ENCODE measurements at places on chromosomes 7 and 10.
A peak's percentile ranks its signal among the peaks of the same experiment; 100 is the strongest.

GRCh38 chr10:4121502-4122380, 336.7 kb upstream of the KLF6 start:
- DNase-seq = no peak

- DNase-seq = no peak
Measured at GRCh38 chr7:106773228-106773627, 91.9 kb upstream of the PIK3CG start.

GRCh38 chr10:103719036-103719435, 136.3 kb downstream of the SH3PXD2A start:
- no peak for DNase-seq

GRCh38 chr7:68122801-68123200, 1126.2 kb downstream of the TYW1 start:
- no peak for DNase-seq

GRCh38 chr7:140081774-140082425, 19.1 kb upstream of the PARP12 start:
- DNase-seq = no peak

DNA sequence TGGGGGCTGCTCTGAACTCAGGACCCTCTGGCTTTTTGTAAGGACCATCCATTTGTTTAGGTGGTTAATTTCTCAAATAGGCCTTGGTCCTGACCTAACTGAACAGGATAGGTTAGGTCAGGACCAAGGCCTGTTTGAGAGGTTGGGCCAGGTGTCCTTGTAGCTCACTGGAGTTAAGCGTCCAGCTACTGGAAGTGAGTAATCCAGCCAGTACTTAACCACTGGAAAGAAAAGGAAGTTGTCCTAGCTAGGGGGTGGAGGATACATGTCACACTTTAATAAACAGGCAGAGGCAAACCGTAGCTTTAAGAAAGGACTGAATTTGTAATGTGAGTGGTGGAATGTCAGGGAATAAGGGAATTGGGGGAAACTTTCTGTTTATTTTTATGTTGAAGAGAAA, 96.0 kb downstream of the GPR85 start:
- DNase-seq = no peak

- no peak for DNase-seq
Measured at GRCh38 chr7:65457705-65458104, 84.0 kb downstream of the ZNF92 start.

- peak; percentile 45 for DNase-seq
Measured at GRCh38 chr7:156892081-156892800, 742 bp downstream of the LMBR1 start.

GRCh38 chr7:104921596-104921995, 92.4 kb upstream of the KMT2E start:
- DNase-seq = no peak

DNA sequence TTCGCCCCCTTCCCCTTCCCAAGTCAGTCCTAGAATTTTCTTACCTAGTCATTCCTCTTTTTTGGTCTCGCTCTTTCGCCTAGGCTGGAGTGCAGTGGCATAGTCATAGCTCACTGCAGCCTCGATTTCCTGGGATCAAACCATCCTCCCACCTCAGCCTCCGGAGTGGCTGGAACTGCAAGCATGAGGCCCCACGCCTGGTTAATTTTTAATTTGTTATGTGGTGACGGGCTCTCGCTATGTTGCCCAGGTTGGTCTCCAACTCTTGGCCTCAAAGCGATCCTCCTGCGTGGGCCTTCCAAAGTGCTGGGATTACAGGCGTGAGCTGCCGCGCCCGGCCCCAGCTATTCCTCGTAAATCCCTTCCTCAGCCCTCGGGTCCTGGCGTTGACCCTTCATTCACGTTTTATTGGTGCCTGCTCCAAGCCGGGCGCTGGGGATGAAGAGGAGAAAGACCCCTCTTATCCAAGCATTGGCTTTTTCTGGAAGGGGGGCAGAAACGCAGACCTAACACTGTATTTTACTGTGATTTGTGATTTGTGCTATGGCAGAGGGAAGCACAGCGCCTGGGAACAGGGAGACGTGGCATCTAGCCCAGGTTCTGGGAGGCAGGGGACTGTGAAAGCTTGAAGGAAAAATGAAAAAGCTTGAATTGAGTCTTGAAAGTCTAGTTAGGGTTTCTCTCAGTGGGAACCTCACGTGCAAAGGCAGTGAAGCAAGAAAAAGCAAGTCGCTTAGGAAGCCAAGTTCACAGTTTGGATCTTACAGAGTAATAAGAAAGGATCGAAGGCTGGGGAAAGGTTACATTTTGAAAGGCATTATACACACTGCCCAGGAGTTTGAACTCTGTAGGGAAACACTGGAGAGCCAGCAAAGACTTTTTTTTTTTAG, 516 bp downstream of the ZNHIT1 start:
- DNase-seq = no peak

GRCh38 chr10:131546086-131546810, 234.7 kb upstream of the TCERG1L start:
- no peak for DNase-seq

All from stimulated activated CD8-positive, alpha-beta memory T cell treated with anti-CD3 and anti-CD28 coated beads, Interleukin-15, amount 100 ng/mL, for 4 hours (primary cell).